ENCODE measurements at places on chromosomes 11 and 22.

- peak; percentile 82 for DNase-seq
Observed at GRCh38 chr11:13595166-13595565, 73.3 kb upstream of the FAR1 start.

- no peak for DNase-seq
Observed at GRCh38 chr11:86889001-86889341, 66.2 kb downstream of the FZD4 start.

GRCh38 chr11:131609337-131609736, 238.9 kb downstream of the NTM start:
- DNase-seq = peak; percentile 98

DNA sequence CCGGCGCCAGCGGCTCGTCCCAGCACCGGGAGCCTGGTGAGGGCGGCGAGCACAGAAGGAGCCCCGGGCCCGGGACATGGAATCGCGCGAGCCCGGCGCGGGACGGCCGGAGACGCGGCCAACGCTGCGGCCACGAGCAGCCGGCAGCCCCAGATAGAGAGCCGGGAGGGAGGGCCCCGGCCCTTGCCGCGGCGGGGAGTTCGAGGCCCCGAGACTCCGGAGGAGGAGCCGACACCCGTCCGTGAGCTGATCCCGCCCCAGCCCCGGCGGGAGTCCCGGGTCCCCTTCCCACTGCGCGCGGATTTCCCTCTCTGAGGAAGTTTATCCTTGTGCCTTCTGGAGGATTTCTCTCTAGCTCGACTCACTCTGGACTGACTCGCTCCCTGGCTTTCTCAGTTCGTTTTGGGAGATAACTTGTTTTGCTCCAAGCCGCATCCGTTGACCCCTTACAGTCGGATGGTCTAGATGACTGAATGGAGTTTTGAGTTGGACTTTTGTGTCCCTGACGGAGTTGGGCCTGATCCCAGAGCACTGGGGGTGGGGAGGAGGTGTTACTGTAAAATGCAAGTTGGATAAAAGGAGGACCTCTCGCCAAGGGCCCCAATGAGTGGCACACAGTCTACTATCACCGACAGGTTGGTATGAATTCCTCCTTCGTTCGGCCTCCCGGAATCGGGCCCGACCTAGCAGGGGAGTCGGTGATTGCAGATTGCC, 585 bp downstream of the ARHGEF12 start:
- DNase-seq = no peak

DNA sequence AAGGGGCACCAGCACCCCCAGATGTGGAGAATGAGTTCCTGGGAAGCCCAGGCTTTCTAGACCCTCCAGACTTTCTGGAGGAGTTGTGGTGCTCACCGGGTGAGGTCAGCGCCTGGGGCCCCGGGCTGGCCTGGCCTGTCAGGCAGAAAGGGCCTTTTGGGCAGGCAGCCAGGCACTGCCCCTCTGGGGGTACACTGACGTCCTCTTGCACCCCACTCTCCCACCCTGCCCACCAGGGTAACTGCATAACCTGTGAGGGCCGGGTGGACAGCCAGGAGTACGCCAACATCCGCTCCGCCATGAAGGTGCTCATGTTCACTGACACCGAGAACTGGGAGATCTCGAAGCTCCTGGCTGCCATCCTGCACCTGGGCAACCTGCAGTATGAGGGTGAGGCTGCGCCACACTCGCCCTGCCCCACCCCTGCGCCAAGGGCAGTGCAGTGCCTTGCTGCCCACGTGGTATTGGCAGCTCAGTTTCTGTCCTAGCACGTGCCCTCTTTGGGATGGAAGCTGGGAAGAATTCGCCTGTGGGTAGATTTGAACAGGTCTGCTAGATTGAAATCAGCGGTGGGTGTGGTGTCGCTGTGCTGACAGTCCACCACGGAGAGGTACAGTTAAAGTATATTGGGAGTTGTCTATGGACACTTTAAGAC, 30.1 kb downstream of the MYO7A start:
- no peak for DNase-seq

DNA sequence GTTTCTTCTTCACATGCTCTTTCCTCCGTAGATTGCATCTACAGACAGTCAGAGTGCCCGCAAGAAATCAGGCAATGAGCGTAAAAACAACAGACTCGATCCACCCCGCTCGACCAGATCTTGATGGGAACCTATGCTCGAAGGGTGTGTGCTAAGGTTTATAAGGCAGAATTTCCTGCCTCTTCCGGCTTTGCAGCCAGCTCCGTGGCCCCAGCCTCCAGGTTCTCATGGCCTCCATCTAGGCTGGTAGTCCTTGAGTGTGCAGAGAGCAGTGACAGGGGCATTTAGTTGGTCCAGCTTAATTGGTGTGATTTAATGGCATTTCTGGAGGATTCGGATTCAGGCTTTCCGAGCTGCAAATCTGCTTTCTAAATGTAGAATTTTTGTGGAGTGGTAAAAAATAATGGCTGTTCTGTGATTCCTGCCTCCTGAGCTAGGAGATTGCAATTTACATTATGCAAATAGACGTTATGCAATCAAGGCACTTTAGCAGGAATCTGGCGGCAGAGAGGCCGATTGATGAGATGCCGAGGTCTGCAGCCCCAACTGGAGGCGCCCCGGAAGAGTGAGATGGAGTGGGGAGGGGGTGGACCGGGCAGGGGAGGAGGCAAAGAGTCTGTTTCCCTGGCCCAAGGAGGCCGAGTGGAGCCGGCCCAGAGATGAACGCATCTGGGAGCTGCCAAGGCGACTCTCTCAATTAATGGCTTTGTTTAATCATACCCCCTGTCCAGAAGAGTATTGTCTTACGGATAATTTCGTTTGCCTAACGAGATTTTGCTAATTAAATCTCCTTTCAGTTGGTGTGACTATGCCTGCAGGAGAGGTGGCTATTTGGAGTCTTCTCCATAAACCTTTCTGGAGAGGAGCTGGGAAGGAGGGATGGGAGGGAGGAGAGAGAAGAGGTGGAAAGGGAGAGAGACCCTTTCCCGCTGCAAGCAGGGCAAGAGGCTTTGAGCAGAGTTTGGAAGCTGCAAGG, 75.3 kb downstream of the PKNOX2 start:
- DNase-seq = no peak

Measured in fibroblast of skin of abdomen (primary cell).